ENCODE measurements at places on chromosomes 5 and 9.

GRCh38 chr5:38134810-38135209 is 123.5 kb upstream of the EGFLAM start:
- DNase-seq = no peak

DNA sequence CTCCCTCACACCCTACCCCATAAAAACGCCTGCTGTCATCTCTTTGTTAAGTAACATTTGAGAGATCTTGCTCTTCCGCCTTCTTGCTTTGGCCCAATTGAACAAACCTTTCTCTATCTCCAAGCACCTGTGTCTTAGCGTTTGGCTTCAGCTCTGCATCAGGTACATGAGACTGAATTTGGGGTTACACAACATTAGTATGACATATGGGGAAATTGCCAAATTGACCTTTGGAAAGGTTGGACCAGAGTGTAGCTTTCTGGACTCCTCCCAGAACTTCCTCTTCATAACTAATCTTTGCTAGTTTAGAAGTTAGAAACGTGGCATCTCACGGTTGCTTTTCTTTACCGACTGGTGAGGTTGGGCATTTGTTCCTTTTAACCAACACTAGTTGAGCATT is 3.5 kb upstream of the EXOSC3 start:
- DNase-seq = no peak

DNA sequence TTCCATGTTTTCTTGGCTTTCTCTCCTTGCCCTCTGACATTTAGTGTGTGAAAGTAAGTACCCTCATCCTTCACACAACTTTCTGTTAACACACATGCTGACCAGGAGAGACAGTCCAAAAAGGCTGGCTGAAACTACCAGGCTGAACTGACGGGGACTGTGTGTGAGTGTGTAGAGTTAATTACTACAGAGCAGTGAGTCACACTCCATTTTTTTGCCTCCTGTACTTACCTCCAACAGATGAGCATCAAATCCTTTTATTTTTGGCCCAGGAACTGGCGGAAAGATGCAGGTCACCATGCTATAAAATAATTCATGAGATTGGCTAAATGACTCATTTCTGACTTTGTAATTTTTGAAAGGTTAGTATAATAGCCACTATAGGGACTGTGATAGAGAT is 20.2 kb upstream of the AGXT2 start:
- DNase-seq = no peak

- DNase-seq = peak; percentile 93
Measured at GRCh38 chr5:74384851-74385250, 255.7 kb downstream of the ENC1 start.

- peak; percentile 61 for DNase-seq
Measured at GRCh38 chr5:143051244-143052058, 281.3 kb downstream of the ARHGAP26 start.

DNA sequence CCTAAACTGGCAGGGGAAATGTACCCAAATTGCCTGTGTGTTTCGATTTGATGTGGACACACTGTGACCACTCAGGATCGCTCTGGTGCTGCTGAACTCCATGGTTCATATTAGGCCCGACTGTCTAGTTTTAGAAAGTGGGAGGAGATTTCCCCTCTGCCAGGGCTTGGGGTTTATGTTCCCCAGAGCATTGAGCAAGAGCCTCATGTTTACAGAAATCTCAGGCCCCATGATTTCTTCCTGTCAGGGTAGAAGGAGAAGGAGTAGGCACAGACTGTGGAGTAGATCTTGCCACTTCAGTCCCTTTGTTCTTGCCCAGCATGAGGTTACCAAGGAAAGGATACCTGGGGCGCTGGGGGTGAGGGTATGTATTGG is 40.8 kb upstream of the GLRX start:
- no peak for DNase-seq

DNA sequence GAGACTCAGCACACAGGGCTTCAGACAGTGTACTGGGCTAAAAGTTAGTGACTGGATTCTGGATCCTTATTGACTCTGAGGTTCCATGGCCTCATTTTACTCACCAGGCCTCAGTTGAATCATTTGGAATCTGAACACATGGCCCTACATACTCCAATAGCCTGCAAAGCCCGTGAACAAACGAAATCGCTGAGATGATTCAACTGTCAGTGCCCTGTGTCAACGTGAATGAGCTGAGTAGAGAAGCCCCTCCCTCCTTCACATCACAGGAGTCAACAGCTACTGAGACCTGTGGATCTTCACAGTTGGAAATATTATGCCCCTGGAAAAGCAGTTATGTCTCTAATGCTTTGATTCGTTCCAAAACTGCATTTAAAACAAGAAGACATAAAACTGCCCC is 429.3 kb downstream of the GADD45G start:
- DNase-seq = no peak

DNA sequence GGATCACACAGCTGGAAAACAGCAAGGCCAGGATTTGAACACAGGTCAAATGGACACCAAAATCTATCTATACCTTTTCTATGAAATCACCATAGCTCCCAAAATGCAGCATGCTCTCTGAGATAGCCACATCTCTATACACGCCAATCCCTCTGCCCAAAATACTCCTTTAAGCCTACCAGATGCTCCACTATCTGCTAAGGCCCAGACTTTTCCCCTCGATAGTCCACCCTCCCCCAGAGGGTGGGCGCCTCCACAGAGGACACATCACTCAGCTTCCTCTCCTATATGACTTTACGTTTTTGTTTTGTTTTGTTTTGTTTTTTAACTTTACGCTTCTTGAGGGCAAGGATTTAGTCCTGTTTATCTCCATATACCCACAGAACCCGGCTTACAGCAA is 46.8 kb downstream of the MTMR12 start:
- no peak for DNase-seq

DNA sequence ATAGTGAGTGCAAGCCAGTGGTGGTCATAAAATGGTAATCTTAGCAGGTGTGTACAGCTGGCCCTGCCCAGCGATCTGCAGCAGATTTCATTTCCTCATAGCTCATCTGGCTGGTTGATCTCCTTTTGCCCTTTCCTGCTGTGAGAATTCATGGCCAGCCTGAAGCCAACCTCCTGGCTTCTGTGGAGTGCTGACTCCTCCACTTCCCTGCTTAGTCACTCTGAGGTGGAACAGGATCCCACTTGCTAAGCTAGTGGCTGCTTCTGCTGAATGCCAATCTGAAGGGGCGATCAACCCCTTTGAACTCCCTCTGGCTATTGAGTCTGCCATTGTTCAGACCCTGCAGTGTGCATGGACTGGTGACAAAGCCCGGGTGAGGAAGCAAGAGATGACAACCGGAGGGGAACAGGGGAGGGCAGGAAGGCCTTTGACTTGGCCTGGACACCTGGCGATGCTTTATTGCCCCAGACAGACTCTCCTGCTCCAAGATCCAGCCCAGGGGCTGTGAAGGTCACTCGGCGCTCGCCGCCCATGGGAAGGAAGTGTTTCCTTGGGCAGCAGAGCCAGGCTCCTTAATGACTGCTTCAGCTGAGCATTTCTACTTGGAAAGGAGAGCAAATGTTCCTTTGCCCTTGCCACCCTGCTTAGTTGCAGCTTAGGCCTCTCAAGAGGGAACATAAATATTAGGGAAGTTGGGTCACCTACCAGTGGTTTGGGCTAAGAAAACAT is 341.1 kb downstream of the ZSWIM6 start:
- peak; percentile 50 for DNase-seq

DNA sequence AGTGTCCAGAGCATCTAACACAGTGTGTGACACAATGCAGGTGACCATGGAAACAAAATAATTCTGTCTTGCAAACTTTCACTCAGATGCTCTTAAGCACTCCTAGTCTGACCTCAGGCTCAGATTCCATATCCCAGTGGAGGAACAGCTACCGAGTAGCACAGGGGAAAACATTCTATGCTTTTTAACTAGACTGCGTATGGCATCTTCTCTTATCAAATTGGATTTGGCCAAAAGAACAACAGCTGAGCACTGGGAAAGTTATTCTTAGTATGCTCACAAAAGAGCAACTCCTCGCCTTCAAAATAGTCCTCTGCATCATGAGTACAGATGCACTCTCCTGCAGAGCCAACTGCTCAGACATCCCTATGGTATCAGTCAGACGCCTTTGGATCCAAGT is 528.2 kb upstream of the DAP start:
- no peak for DNase-seq

GRCh38 chr5:132050661-132051552 is 9.5 kb upstream of the IL3 start:
- DNase-seq = no peak

DNA sequence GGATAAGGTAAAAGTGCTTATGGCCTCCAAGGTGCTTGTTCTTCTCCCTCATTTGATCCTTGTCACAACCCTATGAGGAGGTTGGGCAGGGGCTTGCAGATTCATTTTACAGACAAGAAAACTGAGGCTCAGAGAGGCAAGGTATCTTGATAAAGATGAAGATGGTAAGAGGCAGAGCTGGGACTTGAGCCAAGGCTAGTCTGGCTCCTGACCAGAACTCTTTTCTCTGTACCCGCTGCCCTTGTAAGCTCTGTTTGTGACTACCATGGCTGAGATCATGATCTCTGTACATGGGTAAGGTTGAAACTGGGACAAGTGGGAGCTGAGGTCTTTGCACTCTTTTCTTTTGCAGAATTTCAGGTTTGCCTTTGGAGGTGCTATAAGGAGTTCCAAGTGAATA is 33.6 kb downstream of the SEC61B start:
- no peak for DNase-seq

DNA sequence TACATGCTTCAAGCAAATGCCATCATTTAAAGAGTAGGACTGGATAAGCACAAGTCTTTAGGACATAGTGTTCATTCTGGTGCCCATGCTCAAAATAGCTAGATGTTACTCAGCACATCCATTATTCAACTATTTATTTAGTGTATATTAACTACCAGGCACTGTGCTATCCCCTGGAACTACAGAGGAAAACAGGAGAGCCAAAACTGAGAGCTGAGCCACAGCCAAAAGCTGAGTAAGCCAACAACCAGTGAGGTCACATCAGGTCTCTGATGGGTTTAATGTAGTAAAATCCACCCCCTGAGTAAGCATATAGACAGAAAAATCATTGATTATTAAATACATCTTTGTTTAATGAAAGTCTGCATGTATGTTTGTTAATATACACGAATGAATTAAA is 469.3 kb upstream of the DMAC1 start:
- no peak for DNase-seq

- no peak for DNase-seq
Measured at GRCh38 chr5:9362600-9362999, 183.3 kb downstream of the SEMA5A start.
